ENCODE measurements at places on chromosomes 1 and 21.

DNA sequence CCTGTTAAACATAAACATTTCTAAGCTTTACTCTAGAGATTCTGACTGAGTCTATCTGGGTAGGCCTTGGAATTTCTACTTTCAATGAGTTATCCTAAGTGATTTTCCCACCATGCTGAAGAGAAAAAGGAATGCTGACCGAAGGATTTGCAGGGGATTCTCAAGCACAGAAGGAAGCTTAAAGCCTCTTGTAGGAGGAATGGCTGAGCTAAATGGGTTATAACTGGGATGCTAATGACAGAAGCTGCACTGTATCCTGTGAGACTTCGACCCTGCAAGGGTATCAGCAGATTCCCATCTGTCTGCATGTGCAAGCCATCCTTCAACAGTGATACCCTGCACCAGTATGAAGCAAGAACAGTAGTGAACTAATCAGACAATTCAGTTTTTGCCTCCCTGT lies 35.4 kb downstream of the SLC35D1 start:
- DNase-seq = no peak

- no peak for DNase-seq
These were observed 45.6 kb downstream of the SRRM1 start for GRCh38 chr1:24688621-24689195.

- DNase-seq = no peak
These were observed 25.2 kb downstream of the HTR6 start for GRCh38 chr1:19689856-19690255.

DNA sequence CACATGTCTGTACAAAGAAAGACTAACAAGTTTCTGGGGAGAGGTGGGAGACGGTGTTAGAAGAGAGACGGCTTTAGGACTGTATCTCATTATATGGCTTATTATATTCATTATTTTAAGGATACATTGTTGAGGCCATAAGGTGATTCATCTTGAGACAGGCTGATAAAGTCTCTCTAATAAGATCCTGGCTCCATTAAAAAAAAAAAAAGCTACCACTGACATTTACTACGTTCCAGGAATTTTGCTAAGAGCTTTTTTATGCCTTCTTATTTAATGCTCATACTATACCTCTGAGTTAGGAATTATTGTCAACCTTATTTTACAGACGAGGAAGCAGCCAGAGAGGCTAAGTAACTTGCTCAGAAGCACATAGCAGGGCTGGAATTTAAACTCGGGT lies 173.7 kb downstream of the GABPA start:
- peak; percentile 16 for DNase-seq

- DNase-seq = no peak
These were observed 8.9 kb upstream of the RALGPS2 start for GRCh38 chr1:178716111-178716510.

DNA sequence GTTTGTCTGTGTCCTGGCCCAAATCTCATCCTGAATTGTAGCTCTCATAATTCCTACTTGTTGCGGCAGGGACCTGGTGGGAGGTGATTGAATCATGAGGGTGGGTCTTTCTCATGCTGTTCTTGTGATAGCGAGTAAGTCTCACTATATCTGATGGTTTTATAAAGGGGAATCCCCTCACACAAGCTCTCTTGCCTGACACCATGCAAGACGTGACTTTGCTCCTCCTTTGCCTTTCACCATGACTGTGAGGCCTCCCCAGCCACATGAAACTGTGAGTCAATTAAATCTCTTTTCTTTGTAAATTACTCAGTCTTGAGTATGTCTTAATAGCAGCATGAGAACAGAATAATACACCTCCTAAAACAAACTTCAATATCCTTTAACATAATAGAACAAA lies 1065.6 kb downstream of the PLA2G4A start:
- no peak for DNase-seq

Data from BJ (cell line).